Stimulated activated CD8-positive, alpha-beta memory T cell treated with anti-CD3 and anti-CD28 coated beads, Interleukin-4, amount 100 ng/mL, for 4 hours (primary cell): ENCODE measurements at places on chromosomes 7 and 10.

- no peak for DNase-seq
Measured at GRCh38 chr10:61635932-61636331, 26.8 kb upstream of the CABCOCO1 start.

DNA sequence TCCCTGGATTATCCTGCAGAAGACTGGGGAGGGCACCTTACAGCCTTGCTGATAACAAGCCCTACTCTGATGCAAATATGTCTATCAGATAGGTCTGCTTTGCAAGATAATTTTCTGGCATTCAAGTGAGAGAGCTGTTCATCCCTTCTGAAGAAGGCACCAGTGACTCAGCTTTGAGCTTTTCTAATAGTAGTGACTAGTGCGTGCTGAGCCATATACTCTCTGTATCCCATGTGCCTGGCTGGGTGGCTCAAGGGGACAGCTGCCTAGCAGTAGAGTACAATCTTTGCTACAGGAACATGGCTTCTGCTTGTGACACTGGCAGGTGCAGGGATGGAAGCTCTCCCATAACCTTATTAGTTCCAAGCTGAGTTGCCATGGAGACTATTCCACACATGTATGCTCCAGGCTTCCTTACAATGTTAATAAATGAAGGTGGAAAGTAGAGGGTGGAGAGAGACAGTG is 35.0 kb upstream of the ABCB4 start:
- no peak for DNase-seq

- DNase-seq: no peak
Measured at GRCh38 chr10:23201837-23202236, 9.7 kb downstream of the PTF1A start.

GRCh38 chr7:35379481-35379880 is 125.6 kb upstream of the TBX20 start:
- no peak for DNase-seq

DNA sequence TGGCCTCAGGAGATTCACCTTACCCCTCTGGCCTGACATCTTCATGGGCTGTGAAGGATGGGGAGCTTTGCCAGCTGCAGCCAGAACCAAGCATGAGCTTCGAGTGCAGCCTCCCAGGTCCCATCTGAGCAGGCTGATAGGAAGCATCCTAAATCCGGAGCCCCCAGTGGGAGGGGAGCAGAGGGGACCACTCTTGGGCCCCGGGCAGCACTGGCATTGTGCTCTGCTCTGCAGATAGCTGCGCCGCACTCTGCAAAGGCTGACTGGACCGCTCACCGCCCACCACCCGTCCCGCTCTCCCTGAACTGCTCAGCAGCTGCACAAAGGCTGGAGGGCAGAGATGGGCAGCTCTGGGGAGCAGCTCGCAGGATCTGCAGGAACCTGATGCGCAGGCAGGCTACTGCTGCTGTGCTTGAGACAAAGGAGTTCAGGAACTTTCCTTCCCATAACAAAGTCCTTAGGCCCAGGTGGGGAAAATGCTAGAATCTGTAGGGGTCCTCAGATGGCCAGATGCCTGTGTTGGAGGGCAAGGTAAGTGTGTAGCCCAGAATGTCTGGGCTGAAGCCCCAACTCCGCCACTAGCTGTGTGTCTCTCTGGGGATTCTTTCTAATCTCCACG is 51.8 kb downstream of the ARHGAP22 start:
- no peak for DNase-seq

GRCh38 chr7:77330169-77330882 is 85.8 kb downstream of the GSAP start:
- DNase-seq: no peak

DNA sequence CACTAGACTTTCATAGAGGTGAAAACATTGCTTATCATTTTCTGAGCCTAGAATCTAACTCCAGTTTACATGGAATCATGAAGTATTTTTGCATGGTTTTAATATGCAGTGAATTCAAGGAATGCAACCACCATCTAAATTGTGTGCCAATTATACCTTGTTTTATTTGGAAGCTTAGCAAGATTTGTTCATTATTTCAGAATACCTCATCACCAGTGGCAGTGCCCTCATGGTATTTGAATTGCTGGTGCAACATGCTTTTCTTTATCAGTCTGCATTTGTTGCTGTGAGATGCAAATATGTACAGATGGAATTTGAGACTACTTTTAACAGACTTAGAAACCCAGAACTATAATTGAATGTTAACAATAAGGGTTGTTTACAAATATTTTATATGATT is 18.7 kb upstream of the ZNF800 start:
- no peak for DNase-seq

- no peak for DNase-seq
Measured at GRCh38 chr10:16857419-16857818, 40.2 kb upstream of the RSU1 start.

DNA sequence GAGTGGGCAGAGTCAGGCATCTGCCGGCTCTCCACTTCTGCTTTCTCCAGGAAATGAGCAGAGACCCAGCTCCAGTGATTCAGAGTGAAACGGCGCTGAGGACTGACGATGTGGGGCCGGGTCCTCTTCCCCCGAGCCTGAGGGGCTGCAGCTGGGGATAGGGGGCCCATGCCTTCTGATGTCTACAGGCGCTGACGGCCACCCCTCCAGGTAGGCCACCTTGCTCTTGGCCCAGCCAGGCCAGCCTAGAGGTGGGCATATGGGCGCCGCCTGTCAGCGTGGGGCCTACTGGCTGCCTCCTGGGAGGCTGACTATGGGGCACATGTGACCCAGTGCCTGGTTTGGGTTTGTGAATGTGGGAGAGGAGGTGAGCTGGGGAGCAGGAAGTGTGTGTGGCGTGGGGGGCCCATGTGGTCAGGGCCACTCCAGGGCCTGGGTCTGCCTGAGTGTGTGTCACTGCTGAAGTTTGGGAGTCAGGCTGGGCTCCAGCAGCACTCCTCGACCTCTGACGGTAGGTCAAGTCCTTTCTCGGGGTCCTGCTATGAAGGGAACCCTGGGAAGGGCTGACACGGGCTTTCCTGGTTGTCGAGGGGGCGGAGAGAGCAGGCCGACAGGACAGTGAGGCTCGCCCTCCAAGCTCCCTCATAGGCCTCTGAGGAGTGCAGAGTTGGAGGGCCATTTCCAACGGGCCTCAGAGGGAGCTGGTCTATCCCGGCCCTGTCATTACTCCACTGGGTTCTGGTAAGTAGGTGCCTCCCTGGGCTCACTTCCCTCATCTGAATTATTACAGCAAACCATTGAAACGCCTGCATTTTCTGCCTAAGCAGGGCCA is at the start of gene WDFY4:
WDFY4 (plus strand) TSS at position 82 of the 832 bp plus-strand sequence. CDS start 24,860 bp downstream, outside the sequence.
- no peak for DNase-seq

DNA sequence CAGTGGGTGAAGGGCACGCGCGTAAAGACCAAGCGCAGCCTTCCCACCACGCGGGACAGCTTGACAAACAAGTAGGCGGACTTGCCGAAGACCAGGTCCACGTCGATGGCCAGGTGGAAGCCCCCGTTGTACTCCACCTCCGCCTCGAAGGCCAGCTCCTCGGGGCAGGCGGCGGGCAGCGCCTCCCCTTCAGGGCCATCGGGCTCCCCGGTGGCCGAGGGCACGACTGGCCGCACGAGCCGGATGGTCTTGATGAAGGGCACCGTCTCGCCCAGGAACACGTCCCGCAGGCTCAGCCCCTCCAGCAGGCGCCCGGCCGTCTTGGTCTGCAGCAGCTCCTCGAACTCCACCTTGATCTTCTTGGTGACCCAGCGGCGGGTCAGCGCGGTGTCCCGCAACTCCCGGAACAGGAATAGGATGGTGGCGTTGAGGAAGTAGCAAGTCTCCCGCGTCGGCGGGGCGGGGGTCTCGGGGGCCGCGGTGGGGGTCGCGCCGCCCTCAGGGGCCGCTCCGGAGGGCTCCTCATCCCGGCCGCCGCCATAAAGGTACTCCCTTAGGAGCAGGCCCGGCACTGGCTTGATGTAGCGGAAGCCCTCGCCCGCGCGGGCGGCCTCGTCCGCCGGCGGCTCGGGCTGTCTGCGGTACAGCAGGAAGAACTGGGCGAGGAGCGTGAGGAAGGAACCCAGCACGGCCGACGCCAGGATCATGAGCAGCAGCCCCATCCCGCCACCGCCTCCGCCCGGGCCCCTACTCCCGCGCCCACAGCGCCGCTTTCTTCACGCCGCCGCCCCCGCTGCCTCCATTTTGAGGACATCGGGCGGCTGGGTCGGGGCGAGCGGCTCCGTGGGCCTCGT is 507 bp downstream of the PDZD8 start:
- no peak for DNase-seq

DNA sequence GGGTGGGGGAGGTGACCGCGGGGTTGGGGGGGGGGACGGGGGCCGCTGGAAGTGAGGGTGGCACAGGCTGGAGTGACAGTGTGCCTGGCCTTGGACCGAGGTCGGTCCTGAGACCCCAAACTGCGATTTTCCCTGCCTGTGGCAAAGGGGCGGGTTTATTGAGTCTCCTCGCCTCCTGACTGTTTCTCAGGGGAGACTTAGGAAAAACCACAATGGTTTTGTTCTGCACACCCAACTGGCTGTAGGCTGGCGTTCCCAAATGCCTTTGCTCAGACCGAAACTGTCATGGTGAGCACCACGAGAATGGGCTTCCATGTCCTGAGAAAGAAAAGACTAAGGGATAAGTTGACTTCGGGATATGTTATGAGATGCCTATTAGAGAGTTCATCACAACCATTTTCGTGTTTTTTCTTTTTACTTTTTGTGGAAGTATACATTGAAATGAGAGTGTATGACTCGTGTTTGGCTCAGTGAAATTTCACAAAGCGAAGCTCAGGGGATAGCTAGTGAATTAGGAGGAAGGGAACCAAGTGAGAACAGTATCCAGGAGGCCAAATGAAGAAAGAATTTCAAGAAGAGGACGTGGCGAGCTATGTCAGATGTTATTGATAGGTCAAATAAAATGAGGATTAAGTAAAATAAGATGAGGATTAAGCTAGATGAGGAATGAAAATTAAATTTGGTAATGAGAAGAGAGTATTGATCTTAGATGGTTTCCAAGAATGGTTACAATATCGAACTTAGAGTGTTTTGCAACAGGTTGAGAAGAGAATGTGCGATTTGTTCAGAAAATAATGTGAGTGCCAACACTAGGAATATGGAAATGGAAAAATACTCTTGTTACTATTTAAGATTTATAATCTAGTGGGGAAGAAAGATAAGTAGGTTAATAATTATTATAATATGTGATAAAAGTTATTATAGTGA is 918 bp downstream of the NET1 start:
- DNase-seq: no peak

GRCh38 chr10:2791774-2792443 is 275.4 kb upstream of the PFKP start:
- DNase-seq: no peak

DNA sequence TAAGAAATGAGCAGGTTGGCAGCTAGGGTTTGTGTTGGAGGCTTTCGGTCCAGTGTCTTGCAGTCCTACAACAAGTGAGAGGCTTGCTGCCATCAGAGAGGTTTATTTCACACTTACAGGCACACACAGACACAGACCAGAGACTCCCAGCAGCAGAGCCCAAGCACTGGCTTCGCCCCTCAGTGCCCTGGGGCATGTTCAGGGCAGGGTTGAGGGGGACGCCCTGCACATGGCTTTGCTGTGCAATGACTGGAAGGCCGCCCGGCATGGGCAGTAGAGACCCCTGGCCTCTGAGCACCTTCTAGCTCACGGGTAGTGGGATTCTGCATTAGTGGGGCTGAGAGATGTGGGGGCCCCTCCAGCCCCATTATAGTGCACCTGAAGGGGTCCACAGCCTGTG is 3.8 kb downstream of the SPRN start:
- no peak for DNase-seq

- DNase-seq: no peak
Measured at GRCh38 chr10:101305320-101306241, 48.4 kb upstream of the BTRC start.

- DNase-seq: no peak
Measured at GRCh38 chr7:7568553-7568952, 1.9 kb downstream of the MIOS start.

- DNase-seq: no peak
Measured at GRCh38 chr10:71621231-71622153, 98.1 kb downstream of the C10orf105 start.

DNA sequence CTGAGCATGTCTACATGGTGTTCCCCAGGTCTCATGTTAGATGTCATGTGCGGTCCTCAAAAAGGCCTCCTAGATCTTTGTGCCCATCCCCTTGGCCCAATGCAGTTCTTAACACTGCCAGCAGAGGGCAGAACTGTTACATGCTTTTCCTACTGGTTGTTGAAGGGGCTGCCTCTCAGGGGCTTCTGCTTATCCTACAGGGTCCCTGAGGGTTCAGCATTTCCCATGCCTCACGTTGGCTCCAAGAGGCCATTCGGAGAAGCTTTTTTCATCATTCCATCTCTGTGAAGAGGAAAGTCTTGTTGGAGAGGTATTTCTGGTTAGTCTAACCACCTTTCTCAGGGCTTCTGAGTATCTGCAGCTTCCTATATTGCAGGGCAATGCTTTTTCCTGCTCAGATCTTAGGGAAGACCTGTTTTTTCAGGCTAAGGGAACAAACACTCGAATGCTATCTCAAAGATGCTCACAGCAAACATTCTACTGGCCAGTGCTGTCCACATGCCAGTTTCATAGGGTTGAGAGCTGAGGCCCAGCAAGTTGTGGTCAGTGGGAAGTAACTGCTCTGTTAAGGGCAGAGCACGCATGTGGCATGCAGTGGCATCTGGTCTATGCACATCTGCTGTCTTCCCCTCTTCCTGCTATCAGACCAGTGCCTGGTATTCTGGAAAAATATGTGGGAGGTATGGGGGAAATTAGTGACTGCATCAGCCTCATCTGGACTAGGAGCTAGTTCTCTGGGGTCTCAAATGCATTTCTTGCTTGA is 31.5 kb downstream of the MBL2 start:
- no peak for DNase-seq

DNA sequence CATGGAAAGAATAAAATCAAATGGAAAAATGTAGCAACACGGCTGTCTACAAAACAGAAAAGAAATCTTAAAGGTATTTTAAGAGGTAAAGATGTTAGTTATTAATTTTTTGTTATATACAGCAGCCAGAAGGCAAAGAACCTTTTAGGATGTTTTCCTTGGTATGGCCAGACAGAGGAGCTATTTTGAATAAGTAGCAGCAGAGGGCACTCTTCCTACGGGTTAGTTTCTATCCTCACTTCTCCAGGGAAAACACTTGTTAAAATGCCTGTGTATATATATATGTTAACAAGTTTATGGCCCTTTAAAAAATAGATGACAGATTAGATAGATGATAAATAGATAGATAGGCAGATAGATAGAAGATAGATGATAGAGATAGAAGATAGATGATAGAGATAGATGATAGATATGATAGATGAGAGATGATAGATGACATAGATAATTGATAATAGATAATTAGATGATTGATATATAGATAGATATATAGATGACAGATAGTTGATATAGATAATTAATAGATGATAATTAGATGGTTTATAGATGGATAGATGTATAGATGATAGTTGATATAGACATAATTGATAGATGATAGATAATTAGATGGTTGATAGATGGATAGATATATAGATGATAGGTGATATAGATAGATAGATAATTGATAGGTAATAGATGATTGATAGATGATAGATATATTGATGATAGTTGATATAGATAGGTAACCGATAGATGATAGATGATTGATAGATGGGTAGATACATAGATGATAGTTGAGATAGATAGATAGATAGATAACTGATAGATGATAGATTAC is 57.8 kb upstream of the WIPF3 start:
- DNase-seq: no peak

- no peak for DNase-seq
Measured at GRCh38 chr7:5381071-5381772, 42.4 kb downstream of the TNRC18 start.
